HS-5 (cell line): ENCODE measurements at places on chromosomes 5 and 9.

- no peak for DNase-seq
These were observed 174.0 kb upstream of the FOXD4L5 start for GRCh38 chr9:65458992-65459391.

DNA sequence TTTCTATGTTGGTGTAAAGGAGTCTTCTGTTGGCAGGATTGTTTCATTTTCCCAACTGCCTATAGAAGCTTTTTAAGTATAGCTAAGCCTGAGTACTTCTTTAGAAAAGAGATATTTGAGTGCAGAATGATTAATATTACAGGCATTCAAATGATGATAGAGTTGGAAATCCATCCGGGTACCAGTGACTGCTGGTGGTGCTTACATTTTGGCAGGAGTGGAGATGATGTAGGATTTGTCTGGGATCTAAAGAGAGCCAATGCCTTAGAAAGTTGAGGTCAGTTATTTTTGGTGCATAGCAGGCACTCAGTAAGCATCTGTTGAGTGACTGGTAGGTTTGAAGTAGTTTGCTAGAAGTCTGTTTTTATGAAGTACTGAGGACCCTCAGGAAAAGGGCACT is 433.5 kb downstream of the DMAC1 start:
- peak; percentile 4 for DNase-seq

- no peak for DNase-seq
These were observed 19.5 kb upstream of the CRB2 start for GRCh38 chr9:123336449-123336848.

DNA sequence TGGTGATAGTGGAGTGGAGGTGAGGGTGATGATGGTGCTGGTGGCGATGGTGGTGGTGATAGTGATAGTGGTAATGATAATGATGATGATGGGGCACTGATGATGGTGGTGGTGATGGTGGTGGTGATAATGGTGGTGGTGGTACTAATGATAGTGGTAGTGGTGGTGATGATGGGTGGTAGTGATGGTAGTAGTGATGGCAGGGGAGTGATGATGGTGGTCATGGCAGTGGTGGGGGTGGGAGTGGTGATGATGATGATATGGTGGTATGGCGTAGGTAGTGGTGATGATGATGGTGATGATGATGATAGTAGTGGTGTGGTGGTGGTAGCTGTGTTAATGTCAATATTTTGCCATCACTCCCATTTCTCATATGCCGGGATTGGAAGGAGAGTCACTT is 44.5 kb upstream of the ORM1 start:
- no peak for DNase-seq

DNA sequence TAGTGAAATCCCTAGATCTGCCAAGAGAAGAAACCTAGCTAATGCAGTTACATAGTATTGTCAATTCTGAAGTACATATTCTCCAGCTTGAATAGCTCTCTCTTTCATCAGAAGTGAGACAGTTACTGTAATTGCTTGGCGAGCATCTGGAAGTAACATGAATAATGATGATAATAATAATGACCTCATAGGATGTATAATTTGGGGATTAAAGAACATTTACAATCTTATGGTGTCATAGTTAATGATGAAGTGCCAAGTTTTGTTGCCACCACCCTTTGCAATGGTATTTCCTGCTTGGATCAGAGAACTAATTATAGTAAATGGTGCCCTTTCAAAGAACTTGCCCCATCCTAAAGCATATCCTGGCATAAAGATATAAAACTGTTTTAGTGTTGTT is 201.4 kb downstream of the ADAMTSL1 start:
- no peak for DNase-seq

GRCh38 chr5:75756981-75757380 is 39.7 kb upstream of the POC5 start:
- no peak for DNase-seq
